ENCODE measurements at places on chromosomes 7 and 10.

DNA sequence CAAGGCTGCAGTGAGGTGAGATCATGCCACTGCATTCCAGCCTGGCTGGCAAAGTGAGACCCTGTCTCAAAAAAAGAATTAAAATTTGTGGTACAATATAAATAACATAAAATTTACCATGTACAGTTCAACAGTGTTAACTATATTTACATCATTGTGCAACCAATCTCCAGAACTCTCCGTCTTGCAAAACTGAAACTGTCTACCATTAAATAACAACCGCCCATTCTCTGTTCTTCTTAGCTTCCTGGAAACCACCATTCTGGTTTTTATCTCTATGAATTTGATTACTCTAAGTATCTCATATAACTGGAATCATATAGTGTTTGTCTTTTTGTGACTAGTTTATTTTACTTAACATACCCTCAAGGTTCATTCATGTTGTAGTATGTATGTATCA, 167.6 kb downstream of the AUTS2 start:
- DNase-seq, result no peak
- H3K27me3 ChIP-seq, result no peaks in the 10 kb centered on the region
- no peaks in the 10 kb centered on the region for H3K36me3 ChIP-seq
- H3K4me1 ChIP-seq, result no peaks in the 10 kb centered on the region
- no peak overlapping the region for H3K27ac ChIP-seq
- no peak overlapping the region for H3K4me3 ChIP-seq

GRCh38 chr10:77037735-77038403, 599.7 kb downstream of the KCNMA1 start:
- no peak overlapping the region for H3K27ac ChIP-seq
- no peaks in the 10 kb centered on the region for H3K27me3 ChIP-seq
- H3K36me3 ChIP-seq, result no peaks in the 10 kb centered on the region
- no peak overlapping the region for H3K4me3 ChIP-seq
- DNase-seq, result no peak

DNA sequence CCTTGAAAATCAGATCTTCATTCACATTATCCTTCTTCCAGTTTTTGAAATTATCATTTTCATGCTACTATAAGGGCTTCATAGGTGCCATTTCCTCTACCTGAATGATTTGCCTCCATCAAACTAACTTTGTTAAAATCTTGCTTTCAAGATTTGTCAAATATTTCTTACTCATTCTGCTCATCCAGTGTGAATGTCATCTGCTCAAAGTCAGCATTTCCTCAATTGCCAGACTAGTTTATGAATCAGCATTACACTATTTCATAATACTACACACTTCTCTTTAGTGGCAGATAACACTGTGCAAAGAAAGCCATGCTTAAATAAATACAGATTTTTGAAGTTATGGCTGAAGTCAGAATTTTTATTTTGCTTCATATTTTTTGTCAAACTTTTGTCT, 21.3 kb upstream of the LIPF start:
- H3K4me3 ChIP-seq, result no peak overlapping the region
- H3K27ac ChIP-seq, result no peak overlapping the region
- H3K27me3 ChIP-seq, result no peaks in the 10 kb centered on the region
- no peaks in the 10 kb centered on the region for H3K36me3 ChIP-seq
- H3K4me1 ChIP-seq, result no peaks in the 10 kb centered on the region

DNA sequence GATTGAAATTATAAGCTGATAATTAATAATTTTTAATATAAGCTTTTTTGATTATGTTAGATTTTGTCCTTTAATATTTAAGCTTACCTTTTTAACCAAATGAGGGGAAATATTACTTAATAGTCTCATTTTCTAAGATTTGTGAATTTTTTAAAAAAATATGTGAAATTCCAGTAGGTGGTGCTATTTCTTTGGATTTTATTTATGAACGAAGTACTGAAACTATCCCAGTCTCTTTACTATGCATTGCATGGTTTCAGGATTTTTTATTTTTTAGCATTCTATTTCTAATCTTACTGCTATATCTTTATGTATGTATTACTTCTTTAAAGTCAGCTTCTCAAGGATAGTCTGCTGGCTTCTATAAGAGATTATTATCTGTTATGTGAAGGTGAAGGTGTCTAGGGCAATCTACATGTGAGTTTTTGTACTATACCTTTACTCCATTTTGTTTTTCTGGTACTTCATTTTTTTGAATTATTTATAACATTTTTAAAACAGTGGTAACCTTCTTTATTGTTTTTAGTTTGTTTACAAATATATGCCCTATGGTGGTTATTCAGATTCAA, 78.3 kb downstream of the ATRNL1 start:
- H3K27me3 ChIP-seq, result no peaks in the 10 kb centered on the region
- no peak for DNase-seq
- H3K27ac ChIP-seq, result no peak overlapping the region
- no peaks in the 10 kb centered on the region for H3K4me1 ChIP-seq

DNA sequence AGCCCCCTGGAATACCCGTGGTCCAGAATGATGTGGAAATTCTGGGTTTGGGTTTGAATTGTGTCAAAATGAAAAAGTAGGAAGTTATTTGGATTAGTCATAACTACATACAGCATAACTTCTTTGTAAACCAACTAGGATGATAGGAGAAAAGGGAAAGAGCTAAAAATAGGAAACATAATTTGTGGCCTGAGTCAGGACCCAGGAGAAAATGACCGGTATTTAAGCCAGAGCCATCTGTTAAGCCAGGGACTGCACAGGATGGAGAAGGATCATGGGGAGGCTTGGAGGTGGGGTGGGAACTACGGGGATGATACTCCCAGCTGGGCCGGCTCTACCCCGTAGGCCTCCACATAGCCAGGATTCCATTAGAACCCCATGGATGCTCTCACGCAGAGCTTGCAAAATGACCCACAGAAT, 98.6 kb downstream of the MYOF start:
- H3K4me1 ChIP-seq, result peaks cover 7% of the 10 kb centered on the region
- H3K36me3 ChIP-seq, result no peaks in the 10 kb centered on the region
- DNase-seq, result no peak
- H3K27me3 ChIP-seq, result no peaks in the 10 kb centered on the region

DNA sequence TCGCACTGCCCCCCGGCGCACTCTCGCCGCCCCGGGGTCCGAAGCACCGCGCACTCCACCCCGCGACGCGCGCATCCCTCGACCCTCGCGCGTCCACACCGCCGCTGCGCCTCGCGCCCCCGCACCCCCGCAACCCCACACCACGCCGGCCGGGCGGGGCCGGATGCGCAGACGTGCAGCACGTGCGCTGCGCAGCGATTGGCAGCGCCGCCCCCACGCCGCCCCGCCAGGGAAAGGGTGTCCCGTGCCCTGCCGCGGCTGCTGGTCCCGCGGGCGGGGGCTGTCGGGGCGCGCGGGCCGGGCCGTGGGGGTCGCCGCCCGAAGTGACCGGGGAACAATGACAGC, 53.7 kb upstream of the KDM7A start:
- H3K4me1 ChIP-seq, result peaks cover 29% of the 10 kb centered on the region
- H3K4me3 ChIP-seq, result peak overlapping the region; percentile 55
- no peaks in the 10 kb centered on the region for H3K36me3 ChIP-seq
- no peaks in the 10 kb centered on the region for H3K27me3 ChIP-seq
- peak overlapping the region; percentile 88 for H3K27ac ChIP-seq

DNA sequence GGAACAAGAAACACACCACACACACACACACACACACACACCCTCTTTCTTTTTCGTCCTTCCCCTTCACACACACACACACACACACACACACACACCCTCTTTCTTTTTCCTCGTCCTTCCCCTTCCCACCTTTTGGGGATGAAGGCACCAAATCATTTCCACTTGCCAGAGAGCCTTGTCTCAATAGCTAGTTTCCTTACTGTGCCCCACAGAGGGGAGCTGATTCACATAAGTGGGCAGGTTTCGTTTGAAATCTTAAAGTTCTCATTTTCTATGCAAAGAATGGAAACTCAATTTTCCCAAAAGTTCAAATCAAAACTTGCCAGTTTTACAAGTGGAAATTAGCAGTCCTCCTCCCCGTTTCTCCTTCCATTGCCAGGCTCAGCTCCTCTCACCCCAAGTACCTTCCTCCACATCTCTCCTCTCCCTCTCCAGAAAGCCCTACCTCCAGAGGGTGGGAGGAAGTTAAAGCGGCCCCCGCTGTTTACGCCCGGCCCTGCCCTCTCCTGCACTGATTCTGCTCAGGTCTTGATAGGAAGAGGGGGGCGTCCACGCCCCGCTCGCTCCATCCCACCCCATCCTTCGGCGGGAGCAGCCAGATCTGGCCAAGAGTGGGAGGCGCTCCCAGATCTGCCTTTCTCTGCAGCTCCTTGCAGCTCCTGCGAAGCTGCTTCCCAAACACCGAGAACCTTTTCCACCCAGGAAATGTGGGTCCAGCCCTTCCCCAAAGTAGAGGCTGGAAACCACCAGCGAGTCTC, 1.3 kb downstream of the CTTNBP2 start:
- H3K27ac ChIP-seq, result no peak overlapping the region
- H3K4me3 ChIP-seq, result no peak overlapping the region
- H3K27me3 ChIP-seq, result peaks cover 7% of the 10 kb centered on the region

DNA sequence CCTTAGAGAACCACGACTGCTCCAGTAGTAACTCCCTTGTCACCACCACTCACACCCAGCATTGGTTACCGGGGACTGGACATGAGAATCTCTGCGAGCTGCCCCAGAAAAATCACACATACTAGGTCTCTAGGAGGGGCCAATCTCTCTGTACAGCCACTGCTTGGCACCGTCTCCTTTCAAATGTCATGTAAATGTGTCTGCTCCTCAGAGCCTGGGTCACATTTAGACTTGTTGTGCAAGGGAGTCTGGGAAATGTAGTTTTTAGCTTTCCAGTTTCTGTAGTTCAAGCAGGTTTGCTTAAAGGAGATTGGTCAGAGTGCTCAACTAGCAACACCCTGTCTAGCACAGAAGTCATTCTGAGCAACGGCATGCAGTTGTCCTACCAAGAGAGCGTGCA, 60.0 kb downstream of the CHN2 start:
- H3K4me3 ChIP-seq, result no peak overlapping the region
- no peaks in the 10 kb centered on the region for H3K27me3 ChIP-seq
- H3K36me3 ChIP-seq, result no peaks in the 10 kb centered on the region
- no peaks in the 10 kb centered on the region for H3K4me1 ChIP-seq
- DNase-seq, result no peak
- no peak overlapping the region for H3K27ac ChIP-seq

DNA sequence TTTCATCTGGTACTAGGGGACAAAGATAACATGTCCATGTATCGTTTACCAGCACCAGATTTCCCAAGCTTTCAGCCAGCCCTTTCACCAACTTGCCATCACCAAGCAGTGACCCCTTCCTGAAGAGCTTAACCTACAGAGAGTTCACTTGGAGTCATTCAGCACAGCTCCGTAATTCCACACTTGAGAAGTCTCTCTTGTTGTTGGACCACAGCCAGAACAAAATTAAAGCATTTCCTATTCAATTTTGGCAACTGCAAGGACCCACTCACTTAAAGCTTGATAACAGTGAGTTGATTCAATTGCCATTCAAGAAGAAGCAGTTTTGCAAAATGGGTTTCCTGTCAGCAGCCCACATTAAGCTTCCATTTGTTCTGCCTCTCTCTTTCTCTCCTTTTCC, 88.5 kb upstream of the LRRTM3 start:
- no peaks in the 10 kb centered on the region for H3K36me3 ChIP-seq
- no peaks in the 10 kb centered on the region for H3K4me1 ChIP-seq
- H3K4me3 ChIP-seq, result no peak overlapping the region
- no peak for DNase-seq
- no peaks in the 10 kb centered on the region for H3K27me3 ChIP-seq

- H3K4me3 ChIP-seq, result no peak overlapping the region
- DNase-seq, result no peak
- H3K27ac ChIP-seq, result no peak overlapping the region
- no peaks in the 10 kb centered on the region for H3K4me1 ChIP-seq
These were observed 287.2 kb downstream of the HGF start for GRCh38 chr7:81482600-81483186.

DNA sequence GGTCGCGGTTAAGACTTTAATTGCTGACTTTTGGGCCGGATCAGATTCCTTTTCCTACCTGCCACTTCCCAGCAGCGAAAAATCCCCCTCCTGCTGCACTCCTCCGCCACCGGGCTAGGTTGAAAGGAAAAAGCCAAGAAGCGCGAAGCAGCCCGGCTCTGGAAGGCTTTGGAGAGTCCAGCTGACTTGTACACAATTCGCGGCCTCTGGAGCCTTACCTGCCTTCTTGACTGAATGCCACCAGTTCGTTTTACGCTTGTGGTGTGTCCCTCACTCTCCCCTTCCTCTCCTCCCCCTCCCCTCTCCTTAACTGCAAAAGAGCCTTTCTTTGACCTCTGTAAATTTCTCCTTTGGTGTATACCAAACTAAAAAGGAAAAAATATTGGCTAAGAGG, 2.7 kb upstream of the FEZF1 start:
- DNase-seq, result no peak
- no peak overlapping the region for H3K27ac ChIP-seq
- no peaks in the 10 kb centered on the region for H3K36me3 ChIP-seq

GRCh38 chr10:97543025-97543546, 29.5 kb upstream of the ANKRD2 start:
- no peaks in the 10 kb centered on the region for H3K36me3 ChIP-seq
- no peak for DNase-seq
- no peak overlapping the region for H3K27ac ChIP-seq

DNA sequence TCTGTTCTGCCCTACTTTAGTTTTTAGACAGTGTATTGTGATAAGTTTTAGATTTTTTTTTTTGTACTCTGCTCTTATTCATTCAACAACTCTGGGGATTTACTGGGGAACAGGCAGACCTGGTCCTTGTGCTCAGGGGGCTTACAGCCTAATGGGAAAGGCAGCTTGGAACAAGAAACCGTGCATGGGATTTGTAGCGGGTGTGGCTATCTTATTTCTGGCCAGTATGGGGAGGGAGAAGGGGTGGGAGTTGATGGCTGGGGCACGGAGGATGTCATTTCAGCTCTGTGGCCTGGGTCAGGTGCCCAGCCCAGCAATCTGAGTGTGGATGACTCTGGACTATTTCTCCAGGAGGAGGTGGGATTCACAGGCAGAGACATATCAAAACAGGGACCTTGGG, 47.0 kb downstream of the GRK5 start:
- H3K27me3 ChIP-seq, result no peaks in the 10 kb centered on the region
- no peaks in the 10 kb centered on the region for H3K4me1 ChIP-seq
- H3K4me3 ChIP-seq, result no peak overlapping the region
- H3K27ac ChIP-seq, result no peak overlapping the region

DNA sequence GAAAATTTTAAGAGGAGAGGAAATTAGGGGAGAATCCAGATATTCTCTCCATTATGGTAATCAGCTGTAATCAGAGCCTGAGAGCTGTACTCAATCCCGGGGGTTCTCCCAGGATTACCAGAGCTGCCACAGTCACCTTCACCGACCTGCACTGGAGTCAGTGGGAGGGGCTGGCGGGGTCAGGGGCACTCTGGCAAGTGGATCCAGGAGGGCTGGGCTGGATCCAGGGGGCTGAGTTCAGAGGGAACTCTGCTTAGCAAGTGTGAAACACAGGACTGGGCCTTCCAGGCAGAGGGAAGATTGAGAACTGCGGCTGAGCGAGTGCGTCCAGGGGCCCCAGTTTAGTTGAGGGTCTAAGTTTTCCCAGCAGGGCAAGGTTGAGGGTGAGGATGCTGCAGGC, 89.2 kb downstream of the BMS1 start:
- DNase-seq, result no peak
- no peaks in the 10 kb centered on the region for H3K36me3 ChIP-seq
- no peaks in the 10 kb centered on the region for H3K27me3 ChIP-seq
- H3K27ac ChIP-seq, result no peak overlapping the region
